ENCODE measurements at places on chromosomes 4 and X.

GRCh38 chrX:78064152-78064551 lies 39.9 kb upstream of the PGK1 start:
- DNase-seq, result no peak

DNA sequence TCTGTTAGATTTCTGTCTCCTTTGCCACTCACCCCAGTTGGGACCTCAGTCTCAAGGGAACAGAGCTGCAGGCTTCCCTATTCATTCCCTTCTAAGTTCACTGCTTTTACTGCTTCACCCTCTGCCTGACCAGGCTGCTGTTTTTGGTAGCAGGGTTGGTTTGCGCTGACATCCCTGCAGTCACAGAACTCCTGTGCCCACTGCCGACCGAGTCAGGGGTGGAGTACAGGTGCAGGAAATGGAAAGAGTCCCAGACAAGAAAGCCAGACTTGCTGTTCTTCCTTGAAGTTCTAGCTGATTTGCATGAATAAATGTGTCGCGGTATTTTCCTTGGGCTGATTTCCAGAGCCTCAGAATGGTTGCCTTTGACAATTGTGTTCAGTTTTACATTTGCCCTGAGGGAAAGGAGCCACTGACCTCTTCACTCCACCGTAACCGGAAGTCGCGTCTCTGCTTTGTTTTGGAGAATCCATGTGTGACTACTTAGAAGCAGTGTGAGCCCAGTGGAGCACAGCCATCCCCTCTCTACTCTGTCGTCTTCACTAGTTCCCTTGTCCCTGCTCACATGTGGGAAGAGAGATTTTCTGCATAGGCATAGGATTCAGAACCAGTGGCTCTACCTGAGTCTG lies 84.8 kb downstream of the TNIP2 start:
- no peak for DNase-seq

- no peak for DNase-seq
Observed at GRCh38 chrX:49956313-49956712, 33.9 kb downstream of the CLCN5 start.

DNA sequence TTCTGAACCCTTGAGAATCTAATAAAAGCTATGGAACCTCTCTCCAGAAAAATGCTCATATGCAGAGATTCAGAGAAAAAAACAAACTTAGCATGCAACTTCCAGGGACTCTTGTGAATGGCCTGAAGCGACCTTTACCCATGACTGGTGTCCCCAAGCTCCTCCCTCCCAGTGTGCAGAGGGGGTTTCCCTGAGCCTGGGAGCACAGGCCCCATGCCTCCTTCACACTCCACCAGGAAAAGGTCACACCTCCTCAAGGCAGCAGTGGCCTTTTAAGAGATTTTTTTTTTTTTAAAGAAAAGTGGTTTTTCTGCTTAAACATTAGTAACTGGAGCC lies 13.3 kb upstream of the UBA6 start:
- DNase-seq, result peak; percentile 63

DNA sequence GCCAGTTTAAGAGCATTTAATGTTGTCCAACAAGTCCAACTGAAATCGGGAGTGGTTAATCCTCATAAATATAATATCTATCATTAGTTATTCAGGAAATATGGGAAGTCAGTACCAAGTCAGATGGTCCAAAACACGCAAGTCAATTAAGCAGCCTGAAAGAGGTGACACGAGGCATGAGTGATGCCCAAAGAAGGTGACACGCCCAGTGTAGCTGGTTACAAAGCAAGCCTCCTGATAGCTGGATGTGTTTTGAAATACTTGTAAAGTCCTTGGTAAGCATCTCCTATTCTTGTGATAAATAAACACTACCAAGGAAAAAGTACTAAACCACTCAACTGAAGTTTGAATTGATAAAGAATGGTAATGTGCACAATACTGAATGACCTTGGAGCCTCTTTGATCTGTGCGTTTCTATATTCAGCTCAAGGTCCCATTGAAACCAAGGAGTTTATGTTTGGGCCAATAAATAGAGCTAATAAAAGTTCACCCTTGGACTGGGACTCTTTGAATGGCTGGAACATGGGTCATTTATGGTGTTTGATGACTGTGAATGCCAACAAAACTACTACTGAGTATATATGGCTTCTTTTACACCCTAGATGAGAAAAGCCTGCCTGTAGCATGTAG lies 93.2 kb upstream of the KLF3 start:
- DNase-seq, result no peak

GRCh38 chr4:72084587-72085011 lies 52.8 kb downstream of the NPFFR2 start:
- no peak for DNase-seq

GRCh38 chr4:5458676-5459075 lies 249.7 kb downstream of the EVC2 start:
- no peak for DNase-seq

DNA sequence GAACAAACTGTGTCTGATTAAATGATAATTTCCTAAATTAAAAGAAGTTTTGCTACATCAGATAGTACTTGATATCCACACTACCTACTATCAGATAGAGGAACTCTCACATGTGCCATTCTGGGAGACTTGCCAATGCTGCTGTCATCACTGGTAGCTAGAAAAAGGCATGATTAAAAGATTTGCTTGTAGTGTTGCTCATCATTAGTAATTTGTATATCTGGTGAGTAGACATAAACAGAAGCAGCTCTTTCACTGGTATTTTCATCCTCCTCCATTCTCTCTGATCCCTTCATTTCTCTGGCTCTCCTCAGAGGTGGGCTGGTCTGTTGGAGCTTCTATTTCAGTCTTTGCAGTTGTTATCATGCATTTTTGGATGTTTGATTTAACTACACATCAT lies 56.0 kb downstream of the SPRY1 start:
- peak; percentile 14 for DNase-seq

DNA sequence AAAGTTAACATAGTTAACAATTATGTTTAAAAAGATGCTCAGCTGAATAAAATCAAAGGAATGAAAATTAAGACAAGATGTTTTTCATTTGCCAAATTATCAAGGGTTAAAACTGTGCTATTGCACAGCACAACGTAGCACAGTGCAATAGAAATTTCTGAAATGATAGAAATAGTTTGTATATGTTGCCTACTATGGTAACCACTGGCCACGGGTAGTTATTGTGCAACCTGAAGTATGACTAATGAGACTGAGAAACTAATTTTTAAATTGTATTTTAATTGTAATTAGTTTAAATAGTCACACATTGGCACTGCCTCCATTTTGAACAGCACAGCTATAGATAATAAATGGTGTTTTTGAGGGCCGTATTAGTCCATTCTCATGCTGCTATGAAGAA lies 343.1 kb upstream of the FAM241A start:
- DNase-seq, result no peak

DNA sequence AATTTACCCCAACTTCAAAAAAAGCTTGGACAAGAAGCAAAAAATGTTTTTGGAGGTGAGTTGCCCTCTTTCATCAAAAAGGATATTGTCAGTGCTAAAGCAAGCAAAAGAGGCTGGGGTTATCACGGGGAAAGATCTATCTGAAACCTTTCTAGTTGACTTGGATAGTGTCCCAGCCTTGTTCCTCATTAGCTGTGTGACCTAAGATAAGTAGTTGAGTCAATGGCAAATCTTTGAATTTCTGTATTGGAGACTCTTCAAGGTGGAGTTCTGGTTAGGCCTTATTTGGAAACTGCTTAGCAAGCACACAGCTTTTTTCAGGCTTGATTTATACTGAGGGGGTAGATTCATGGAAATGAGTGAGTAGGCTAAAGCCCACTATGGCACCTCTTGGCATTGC lies 271.6 kb downstream of the GRIA3 start:
- DNase-seq, result no peak

- no peak for DNase-seq
Observed at GRCh38 chrX:115902995-115903394, 267.5 kb upstream of the AGTR2 start.

DNA sequence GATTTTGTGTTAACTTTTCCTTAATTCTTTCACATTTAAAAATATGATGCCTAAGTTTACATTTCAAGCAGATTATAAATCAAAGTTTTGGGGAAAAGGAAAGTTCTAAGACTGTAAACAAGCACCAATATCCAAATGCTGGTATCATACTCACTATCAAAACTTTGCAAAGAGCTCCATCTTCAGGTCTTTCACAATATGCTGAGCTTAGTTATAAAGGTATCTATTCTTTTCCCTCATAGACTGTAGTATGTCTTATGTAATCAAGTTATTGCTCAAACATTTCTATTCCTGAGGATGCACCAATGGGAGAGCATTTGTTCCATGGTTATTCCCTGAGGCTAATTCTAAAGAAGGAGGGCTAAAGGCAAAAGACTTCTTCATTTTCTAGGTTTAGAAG lies 207.9 kb upstream of the FAM241A start:
- DNase-seq, result no peak

DNA sequence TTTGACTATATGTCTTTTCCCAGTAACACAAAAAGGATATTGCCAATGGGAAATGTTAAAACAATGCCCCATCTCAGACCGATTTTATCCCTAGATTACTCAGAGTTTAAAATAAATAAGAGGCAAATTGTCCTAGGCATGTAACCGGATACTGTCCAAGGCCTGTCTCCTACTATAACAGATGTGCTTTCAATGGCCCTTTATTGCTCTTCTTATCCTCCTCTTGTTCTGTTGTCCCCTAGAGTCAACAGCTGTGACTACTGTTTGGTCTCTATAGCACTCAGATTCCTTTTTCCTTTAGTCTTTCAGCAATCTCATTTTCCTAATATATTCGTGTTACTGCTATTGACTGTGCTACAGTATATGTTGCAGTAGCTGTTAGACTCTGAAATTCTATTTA lies 66.8 kb upstream of the PLS3 start:
- no peak for DNase-seq

GRCh38 chrX:43552703-43553102 lies 103.4 kb upstream of the MAOA start:
- no peak for DNase-seq

DNA sequence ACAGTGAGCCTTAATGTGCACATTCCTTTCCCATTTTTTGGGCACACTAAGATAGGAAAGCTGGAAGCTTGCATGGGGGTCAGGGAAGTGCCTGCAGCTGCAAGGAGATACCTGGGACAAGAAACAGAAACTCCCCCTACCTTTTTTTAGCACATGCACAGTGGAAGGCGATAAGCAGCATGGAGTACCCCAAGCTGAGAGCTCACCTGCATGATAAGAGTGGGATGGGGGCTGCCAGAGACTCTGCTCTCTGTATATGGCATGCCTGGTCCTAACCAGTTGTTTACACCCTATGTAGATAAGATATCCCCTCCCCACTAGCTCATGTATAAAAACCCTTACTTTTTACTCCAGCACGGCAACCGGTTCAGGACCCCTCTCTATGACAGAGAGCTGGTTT lies 135.9 kb downstream of the TENT5D start:
- no peak for DNase-seq

DNA sequence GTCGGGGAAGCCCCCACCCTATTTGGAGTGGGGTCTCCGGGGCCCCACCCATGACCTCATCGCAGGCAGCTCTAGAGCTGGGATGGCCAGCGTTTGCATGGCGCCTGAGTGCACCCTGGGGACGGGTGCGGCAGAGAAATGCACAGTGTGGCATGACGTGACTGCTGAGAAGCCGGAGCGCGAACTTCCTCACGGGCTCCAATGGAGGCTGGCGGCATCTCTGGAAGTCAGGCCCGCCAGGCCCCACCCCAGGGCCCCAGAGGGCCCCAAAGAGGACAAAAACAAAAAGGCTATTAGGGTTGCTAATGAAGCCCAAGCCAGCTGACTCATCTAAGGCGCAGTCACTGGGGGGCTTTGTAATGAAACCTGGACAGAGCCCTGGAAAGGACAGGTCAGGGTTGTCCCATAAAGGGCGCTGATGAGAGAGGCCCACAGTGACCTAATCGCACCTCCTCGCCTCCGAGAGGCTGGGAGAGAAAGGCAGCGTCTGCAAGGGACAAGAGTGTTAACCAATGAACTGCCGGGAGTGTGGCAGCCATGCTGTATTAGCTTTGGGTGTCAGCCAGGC lies 86.0 kb upstream of the C1QTNF7 start:
- DNase-seq, result no peak

GRCh38 chr4:63296773-63297172 lies 1112.5 kb downstream of the TECRL start:
- no peak for DNase-seq

DNA sequence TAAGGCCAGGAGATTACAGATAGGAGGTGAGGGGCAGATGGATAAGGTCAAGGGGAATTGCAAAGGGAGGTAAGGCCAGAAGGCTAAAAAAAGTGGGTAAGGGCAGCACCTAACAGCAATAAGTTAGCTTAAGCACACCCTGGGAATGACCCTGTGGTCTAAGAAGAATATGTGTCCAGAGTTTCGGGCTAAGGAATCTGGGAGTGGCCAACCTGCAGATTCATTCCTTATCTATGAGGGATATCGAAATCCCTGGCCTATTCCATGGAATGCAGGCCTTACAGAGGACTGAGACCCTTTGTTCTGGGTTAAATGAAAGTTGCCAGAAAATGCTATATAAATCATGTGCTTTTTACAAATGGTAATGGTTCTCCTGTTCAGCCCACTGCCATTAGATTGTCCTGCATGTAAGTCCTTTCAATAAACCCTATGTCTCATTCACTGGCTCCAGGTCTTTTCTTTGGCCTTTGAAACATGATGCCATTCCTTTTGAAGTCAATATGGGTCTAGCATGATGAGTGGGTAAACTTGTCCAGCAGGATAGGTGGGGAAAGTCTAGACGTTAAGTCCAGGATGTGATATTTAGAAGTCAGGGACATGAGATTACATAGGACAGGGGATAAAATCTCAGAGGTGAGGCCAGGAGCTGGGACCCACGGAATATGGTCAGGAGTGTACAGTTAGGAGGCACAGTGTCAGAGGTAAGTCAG lies 226.2 kb downstream of the TACR3 start:
- DNase-seq, result no peak

DNA sequence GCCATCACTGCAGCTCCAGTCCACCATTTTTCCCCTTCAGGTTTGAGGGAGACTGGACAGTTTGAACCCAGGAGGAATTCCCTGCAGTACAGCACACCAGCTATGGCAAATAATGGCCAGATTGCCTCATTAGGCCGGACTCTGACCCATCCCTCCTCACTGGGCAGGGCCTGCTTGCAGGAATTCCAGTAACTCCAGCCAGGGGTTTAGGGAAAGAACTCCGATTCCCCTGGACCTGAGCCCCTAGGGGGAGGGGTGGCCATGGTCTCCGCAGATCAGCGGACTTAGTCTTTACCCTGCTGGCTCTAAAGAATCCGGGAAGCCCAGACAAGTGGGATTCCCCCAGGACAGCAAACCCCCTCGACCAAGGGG lies 342.8 kb downstream of the DMD start:
- no peak for DNase-seq

GRCh38 chr4:20624793-20625374 lies 75.4 kb upstream of the PACRGL start:
- no peak for DNase-seq

DNA sequence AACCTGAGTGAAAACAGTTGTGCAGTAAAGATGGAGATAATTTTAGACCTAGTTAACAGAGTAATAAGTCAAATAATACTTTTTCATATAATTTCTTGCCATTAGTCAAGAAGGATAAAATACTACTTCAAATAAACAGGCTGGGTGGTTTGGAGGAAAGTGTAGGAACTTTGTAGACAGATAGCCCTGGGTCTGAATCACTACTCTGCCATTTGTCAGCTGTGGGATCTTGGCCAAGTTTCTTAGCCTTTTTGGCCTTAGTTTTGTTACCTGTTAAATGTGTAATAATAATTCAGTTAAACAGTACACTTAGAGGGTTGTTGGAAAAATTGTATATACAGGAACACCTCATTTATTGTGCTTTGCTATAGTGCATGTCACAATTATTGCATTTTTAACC lies 163.7 kb downstream of the NPNT start:
- no peak for DNase-seq

GRCh38 chrX:94361241-94361640 lies 687.2 kb downstream of the FAM133A start:
- DNase-seq, result no peak
